ENCODE measurements at places on chromosomes 4 and X.

GRCh38 chrX:103378990-103379389 is 2.7 kb downstream of the BEX3 start:
- DNase-seq, result no peak

GRCh38 chr4:113955948-113956347 is 23.5 kb downstream of the ARSJ start:
- no peak for DNase-seq

GRCh38 chr4:43680421-43680820 is 768.2 kb downstream of the KCTD8 start:
- DNase-seq, result no peak

GRCh38 chr4:6695660-6696610 is 2.3 kb downstream of the S100P start:
- DNase-seq, result peak; percentile 76

DNA sequence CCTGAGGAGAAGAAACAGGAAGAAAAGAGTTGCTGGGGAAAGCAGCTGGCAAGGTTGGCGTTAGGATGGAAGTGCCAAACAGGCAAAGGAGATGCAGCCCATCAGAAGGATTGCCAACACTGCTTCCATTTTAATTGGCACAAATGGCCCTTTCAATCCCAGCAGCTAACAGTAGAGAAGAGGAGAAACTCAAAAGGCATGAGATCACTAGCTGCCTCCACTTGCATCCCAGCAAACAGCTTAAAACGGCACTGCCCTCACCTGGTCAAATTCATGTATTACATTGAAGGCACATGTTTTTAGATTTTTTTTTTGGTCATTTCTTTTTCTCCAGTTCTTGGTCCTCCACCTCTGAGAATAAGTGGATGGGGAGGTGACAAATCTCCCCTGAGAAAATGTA is 14.9 kb upstream of the LOC101059915 start:
- peak; percentile 61 for DNase-seq

DNA sequence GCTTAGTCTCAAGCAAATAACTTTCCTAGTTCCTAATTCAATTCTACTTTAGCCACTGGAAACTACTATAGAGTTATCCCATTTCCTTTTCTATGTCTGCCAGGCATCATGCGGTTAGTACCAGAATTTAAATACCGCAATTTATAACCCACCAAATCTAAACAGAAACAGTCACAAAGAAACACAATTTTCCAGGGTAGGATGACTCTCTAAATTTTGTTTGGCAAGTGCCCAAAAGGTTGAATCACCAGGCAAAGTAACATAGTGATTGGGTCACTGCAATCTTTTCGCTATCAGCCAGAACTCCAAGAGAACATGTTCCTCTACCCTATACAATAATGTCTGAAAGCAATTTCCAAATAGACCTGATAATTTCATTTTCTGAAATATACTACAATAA is 240.2 kb upstream of the GRIA3 start:
- no peak for DNase-seq

GRCh38 chr4:173272996-173273395 is 61.2 kb downstream of the HMGB2 start:
- DNase-seq, result no peak

- DNase-seq, result no peak
Measured at GRCh38 chr4:186669159-186669731, 54.4 kb downstream of the FAT1 start.

DNA sequence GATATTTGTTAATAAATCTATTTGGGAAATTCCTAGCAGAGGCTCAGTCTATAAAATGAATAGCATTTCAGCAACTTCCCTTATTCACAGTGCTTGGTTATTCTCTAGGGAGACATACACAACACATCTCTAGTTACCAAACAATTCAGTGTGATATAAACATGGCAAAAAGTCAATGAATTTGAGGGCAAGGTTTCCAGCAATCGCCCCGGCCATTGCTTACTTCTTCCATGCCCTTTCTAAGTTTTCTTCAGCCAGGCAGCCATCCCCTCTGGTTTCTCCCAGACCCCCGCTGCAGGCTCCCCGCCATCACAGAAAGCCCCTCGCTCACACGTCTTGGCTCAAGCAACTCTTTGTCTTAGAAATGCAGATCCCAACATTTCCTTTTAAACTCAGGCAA is 4.4 kb downstream of the TLR7 start:
- no peak for DNase-seq

DNA sequence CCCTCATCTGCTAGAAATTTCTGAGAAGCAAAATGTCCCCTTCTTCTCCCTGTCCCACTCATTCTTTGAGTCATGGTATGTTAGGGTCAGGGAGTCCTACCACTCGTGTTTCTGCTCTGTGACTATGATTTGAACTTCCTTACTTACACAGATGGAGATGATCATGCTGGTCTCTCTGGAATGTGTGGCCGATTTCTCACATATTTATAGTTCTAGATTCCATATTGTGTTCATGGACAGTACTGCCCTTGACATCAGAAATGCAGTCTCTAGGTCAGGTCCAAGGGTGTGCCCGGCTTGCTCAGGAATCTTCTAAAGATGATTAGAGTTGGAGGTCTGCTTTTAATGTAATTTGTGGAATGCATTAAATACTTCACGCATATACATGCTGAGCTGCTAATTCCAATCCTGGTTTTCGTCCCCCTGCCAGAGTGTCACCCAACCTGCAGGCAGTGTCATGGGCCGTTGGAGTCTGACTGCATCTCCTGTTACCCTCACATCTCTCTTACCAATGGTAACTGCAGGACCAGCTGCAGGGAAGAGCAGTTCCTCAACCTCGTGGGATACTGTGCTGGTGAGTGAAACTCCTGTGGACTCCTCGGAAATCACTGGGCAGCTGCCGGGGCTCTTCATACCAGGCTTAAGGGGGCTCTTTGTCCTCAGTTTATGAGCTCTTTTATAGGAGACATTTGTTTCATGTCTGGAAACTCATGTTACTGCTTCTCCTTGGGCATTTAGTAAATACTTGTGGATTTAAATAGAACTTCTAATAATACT is 214.1 kb upstream of the ANXA3 start:
- no peak for DNase-seq

DNA sequence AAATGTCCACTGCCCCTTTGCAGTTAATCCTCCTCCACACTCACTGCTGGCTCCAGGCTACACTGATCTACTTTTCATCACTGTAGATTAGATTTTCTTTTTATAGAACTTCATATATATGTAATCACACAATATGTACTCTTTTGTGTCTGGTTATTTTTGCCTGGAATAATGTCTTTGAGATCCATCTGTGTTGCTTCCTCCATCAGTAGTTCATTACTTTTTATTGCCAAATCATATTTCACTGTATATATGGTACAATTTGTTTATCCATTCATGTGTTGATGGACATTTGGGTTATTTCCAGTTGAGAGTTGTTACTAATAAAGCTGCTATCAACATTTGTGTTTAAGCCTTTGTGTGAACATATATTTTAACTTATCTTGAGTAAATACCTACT is 126.4 kb upstream of the SMIM10 start:
- DNase-seq, result no peak

- DNase-seq, result no peak
Measured at GRCh38 chr4:144663834-144664475, 18.0 kb downstream of the HHIP start.

DNA sequence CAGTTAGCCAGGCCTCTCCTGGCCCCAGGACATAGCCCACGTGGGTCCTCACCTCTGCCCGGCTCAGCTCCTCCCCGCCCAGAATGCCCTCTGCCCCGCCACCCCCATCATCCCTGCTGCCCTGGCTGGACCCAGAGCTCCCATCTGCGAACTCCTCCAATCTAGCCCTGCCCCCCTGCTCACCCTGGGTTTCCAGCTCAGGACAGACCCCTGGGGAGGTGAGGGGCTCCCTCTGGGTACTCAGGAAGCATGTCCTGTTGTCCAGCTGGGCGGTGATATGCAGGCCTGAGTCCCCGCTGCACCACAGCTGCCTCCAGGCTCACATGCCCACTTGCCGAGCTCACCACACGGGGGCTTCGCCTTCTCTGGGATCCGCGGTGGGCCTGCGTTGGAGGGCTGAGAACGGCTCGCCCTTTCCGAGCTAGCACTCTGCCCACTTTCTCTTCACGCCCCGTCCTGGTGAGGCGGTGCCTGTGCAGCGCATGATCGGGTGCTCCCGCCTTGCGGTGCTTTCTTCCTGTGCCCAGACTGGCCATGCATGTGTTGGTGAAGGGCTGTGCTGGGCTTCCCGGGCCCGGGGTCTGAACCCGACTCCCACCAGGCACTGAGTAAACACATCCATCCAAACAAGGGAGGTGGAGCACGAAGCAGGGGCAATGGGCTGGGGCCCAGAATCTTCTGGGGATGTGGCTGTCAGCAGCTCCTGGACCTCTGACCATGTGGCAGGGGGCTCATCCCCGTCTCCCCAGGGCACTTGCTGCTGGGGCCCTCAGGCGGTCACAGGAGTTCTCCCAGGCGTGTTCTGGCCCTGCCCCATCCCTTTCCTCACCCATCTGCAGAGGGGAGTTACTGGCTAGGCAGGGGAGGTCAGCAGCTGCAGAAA is 74.3 kb downstream of the RGS12 start:
- DNase-seq, result no peak

DNA sequence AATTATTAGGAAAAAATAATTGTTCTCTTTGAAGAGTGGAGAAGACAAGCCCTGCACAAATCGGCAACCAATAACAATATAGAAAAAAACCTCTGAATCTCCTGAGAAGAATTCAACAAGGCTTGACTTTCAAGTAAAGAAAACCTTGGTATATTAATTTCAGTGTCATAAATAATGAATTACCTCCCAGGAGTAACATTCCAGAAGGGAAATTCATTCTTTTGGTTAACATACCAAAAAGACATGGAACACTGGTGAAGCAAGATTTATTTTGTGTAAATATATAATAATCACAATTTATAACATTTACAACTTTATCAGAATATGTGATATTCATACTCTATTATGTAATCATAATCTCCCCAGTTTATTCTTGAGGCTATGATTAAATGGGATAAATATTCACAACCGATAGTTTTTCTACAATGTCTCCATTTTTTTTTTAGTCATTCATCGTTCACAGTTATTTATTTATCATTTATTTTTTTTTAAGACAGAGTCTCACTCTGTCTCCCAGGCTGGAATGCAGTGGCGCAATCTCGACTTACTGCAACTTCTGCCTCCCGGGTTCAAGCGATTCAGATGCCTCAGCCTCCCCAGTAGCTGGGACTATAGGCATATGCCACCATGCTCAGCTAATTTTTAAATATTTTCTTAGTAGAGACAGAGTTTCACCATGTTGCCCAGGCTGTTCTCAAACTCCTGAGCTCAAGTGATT is 53.0 kb upstream of the RPS6KA6 start:
- no peak for DNase-seq

DNA sequence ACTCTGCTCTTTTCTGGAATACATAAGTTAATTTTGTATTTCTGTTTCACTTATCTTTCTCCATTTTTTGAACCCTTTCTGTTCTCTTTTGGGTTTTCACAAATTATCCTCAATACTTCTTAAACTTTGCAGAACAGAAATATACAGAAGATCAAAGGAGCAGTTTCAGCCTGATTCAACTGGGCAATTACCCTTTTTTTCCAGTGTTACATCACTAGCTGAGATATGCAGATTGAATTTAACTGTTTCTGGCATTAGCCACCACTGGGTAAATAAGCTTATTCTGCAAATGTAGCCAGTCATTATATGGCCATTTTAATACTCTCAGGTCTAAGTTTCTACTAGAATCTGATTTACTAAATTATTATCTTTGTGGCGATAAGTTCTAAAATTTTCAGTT is 66.9 kb upstream of the GRID2 start:
- no peak for DNase-seq

- no peak for DNase-seq
Measured at GRCh38 chrX:45137531-45137930, 63.1 kb downstream of the DIPK2B start.

- no peak for DNase-seq
Measured at GRCh38 chr4:147313108-147313507, 167.8 kb upstream of the EDNRA start.

DNA sequence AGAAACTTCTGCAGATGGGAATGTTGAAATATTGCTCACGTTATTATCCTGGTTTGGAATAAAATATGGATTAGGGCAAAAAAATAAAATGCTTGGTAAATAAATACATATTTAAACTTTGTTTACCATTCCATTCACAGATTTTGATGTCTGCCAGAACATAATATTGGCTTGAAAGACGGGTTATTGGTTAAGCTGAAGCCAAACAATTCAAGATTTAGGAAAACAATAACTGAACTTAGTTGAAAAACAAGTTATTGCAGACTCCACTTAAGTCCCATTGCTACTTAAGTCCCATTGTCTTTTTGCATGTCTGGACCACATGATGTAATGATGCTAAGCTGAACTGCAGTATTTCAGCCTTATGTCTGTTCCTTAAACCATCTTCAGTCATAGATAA is 722.5 kb downstream of the FAT4 start:
- DNase-seq, result no peak

Measured in CD4-positive, alpha-beta T cell treated with Interleukin-15 for 4 hours (primary cell).